Activated T-cell treated with anti-CD3 and anti-CD28 coated beads for 24 hours (primary cell): ENCODE measurements at places on chromosomes 1 and 21.

GRCh38 chr1:225754940-225755641, 22.5 kb upstream of the SRP9 start:
- no peak for DNase-seq

DNA sequence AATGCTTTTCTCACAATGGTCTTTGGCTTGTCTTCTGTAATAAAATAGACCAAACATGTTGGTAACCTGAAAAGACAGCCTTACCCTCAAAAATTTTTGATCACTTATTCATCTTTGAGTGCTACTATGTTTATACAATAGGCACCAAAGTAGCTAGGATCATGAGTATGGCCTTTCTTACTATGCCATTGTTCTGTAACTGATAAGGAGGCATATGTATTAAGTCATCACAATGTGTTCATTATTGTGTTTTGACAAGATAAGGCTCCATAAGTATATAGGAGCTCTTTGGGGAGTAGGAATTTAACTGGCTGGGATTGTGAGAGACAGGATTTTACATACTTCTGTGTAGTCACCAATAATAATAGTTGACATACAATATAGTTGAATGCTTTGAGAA, 675 bp downstream of the TMCO2 start:
- DNase-seq = no peak

DNA sequence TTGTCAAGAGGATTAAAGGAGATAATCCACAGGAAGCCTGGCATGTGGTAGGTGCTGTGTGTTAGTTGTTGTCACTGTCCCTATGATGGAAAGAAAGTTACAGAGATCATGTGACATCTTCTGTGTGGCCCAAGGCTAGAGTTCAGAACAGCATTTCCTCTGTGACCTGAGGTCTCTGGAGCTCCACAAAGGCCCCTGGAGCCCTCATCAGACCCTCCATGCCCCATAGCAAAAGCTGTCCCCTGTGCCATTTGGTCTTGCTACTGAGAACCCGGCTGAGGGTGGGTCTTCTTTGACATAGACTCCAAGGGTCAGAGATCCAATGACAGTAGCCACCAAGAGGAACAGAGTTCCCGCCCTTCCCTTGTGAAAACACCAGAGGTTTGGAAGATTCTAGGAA, 8.1 kb downstream of the CELA2B start:
- no peak for DNase-seq

- no peak for DNase-seq
Observed at GRCh38 chr1:41976671-41977070, 57.9 kb upstream of the HIVEP3 start.

- DNase-seq = no peak
Observed at GRCh38 chr1:90841473-90841872, 124.4 kb upstream of the BARHL2 start.

DNA sequence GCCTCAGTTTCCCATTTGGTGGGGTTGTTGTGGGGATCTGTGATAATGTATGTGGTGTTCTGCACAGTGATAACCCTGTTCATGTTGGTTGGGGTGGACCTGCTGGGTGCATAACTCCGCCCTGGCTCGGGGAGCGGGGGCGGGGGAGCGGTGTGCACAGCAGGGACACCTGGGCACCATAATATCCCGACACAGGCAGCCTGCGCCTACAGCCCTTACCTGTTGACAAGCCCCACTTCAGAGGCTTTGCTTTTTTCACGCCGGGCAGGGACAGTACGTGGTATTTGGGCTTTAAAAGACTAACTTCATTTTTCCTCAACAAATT, 48.0 kb upstream of the ACOT11 start:
- no peak for DNase-seq

GRCh38 chr1:35894183-35894582, 11.2 kb downstream of the AGO1 start:
- DNase-seq = no peak

GRCh38 chr21:42343101-42343500, 7.7 kb downstream of the TFF2 start:
- no peak for DNase-seq

GRCh38 chr1:198176179-198176578, 19.4 kb downstream of the NEK7 start:
- DNase-seq = no peak

DNA sequence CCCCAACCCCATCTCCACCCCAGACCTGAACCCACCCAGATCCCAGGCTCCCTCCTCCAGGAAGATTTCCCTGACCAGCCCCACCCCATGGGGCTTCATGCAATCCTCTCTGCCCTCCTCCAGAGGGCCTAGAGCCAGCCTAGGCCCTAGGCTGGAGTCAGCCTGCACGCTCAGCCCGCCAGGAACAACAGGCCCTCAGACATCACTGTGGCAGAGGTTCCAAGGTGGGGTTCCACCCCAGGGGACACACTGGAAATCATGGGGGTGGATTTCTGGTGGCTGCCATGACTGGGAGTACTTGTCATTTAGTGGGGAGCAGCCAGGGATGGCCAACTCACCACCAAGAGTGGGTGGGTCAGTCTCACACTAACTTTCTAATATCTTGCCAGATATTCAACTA, 122.0 kb downstream of the GLIS1 start:
- DNase-seq = no peak

DNA sequence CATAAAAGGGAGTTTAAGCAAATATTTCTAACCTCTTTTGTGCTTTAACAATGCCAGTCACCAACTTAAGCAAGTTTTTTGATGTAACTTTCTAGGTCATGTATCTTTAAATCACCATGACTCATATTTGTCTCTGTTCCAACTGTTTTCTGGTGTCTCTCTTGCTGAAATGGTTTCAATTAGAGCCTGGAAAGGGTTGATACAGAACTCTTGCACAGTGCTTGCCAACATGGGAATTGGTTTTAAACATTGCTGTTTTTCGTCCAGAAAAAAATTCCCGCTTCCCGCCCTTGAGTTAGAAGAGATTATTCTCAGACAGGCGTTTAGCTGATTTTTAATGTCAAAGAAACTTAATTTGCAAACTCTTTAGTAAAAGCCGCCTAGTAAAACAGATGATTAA, 46.4 kb upstream of the SLC22A15 start:
- no peak for DNase-seq
